Activated CD4-positive, alpha-beta memory T cell treated with anti-CD3 and anti-CD28 coated beads for 36 hours (primary cell): ENCODE measurements at places on chromosomes 5 and 9. TPM values are rescaled to one million over a fixed set of nuclear protein-coding genes. Genes with fewer than 3 reads are reported as not detected.

INSL6 gene
- total RNA-seq, result not detected

TMOD1 gene
- total RNA-seq, result 2.5 TPM

LURAP1L gene
- total RNA-seq, result not detected

HIGD2A gene
- total RNA-seq, result 119 TPM

PLCXD3 gene
- total RNA-seq, result not detected

GOLPH3 gene
- 65.6 TPM for total RNA-seq

HAVCR2 gene
- 23.2 TPM for total RNA-seq

KIF4B gene
- total RNA-seq, result 0.05 TPM

CCDC152 gene
- total RNA-seq, result 6.2 TPM
